Natural killer cell (primary cell): ENCODE measurements at places on chromosomes 4 and X. TPM values are rescaled to one million over a fixed set of nuclear protein-coding genes. Genes with fewer than 3 reads are reported as not detected.

Gene AREG
- total RNA-seq: 38.2 TPM

Gene STK32B
- 0.33 TPM for total RNA-seq

Gene FRMD7
- not detected for total RNA-seq

Gene TCEAL9
- total RNA-seq: not detected

Gene GAR1
- 9.5 TPM for total RNA-seq
